Stimulated activated naive CD4-positive, alpha-beta T cell (primary cell): ENCODE measurements at places on chromosomes 11 and 22.

GRCh38 chr11:27363576-27364117 is 632 bp upstream of the CCDC34 start:
- no peak for DNase-seq

GRCh38 chr11:81197396-81197795 is 1536.3 kb downstream of the FAM181B start:
- DNase-seq = no peak

DNA sequence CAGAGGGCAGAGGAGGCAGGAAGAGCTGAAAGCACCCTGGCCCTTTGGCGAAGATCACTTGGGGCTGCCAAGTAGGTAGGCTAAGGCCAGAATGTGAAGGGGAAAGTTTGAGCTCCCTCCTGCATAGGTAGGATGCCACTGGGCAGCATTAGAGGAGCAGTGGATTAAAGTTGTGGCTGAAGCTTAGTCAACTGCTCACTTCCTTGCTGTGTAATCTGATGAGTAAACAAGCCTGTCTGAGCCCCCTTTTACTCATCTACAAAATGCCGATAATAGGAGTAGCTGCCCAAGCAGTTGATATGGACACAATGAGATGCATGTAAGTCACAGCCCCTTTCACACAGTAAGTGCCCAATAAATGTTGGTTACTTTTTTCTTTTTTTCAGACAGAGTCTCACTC is 216.4 kb downstream of the MN1 start:
- no peak for DNase-seq

- DNase-seq = no peak
Measured at GRCh38 chr22:49268924-49269323, 558.7 kb downstream of the BRD1 start.

DNA sequence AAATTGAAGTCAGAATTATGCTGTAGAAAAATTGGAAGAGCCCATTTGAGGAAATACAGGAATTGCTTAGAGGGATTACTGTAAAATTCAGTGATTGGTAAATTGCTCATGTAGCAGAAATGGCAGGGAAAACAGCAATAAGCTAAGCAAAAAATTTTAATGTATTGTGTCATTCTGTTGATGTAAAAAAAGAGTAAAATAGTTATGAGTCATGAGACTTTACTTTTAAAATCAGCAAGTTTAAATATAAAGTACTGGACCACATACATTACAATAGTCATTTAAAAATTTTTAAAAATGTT is 10.4 kb downstream of the PDHX start:
- DNase-seq = no peak

DNA sequence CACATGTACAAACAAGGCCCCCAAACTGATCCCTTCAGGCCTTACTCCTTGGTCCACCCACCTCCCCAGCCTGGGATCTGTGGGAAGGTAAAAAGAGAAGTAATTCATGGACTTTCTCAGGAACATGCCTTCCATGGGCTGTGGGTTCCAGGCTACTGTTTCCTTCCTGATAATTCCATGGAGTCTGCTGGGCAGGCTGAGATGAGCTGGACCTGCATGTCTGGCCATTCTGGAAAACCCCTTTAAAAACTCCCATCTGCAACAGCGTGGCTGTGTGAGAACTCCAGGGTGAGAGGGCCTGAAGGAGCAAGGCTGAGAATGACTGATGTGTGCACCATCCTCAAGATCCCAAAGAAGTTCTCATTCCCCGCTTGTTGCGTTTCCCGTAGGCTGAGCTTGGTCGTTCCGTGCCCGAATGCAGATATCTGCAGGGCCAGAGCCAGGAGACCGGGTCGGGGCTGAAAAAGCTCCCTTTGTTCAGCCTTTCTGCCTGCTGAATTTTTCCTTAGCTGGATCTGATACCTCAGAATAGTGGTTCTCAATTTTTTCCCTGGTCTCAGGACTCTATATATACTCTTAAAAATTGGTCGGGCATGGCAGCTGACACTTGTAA is 72.9 kb downstream of the NAT10 start:
- DNase-seq = no peak

- DNase-seq = no peak
Measured at GRCh38 chr11:97202613-97203292, 812.9 kb downstream of the JRKL start.
